ENCODE measurements at places on chromosomes 1 and 21.

GRCh38 chr1:242556276-242556675, 31.8 kb upstream of the PLD5 start:
- DNase-seq, result no peak

DNA sequence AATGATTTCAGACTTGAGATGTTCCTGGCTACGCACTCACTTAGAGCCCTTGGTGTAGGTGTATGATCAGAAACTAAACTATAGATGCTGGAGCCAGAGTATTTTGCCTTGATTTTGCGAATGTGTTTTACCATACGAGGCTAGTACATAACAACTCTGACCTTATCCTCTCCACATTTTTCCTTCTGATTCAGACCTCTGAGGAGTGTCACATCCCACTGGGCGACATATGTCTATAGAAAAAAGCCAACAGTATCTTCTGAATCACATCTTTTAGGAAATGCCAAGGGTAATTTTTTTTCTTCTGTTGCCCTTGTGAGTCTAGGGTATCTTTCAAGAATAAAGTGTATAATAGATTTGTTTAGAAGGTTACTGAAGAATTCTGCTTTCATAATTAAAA, 49.6 kb downstream of the AK4 start:
- peak; percentile 83 for DNase-seq

DNA sequence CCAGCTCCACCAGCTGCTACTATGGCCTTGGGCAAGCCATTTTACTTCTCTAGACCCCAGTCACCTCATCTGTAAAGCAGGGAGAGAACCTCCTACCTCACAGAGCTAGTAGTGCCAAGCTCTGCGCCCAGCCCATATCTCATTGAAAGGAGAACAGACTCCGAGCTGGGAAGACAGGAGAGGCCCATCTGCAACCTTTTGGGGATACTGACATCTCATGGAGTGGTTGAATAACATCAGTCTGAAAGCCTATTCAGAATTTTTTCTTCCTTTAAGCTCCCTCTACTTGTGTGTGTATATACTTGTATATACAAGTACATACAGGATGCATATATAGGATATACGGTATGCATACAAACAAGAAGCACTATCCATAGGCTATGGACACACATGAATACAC, 279.5 kb upstream of the POU3F1 start:
- DNase-seq, result no peak

DNA sequence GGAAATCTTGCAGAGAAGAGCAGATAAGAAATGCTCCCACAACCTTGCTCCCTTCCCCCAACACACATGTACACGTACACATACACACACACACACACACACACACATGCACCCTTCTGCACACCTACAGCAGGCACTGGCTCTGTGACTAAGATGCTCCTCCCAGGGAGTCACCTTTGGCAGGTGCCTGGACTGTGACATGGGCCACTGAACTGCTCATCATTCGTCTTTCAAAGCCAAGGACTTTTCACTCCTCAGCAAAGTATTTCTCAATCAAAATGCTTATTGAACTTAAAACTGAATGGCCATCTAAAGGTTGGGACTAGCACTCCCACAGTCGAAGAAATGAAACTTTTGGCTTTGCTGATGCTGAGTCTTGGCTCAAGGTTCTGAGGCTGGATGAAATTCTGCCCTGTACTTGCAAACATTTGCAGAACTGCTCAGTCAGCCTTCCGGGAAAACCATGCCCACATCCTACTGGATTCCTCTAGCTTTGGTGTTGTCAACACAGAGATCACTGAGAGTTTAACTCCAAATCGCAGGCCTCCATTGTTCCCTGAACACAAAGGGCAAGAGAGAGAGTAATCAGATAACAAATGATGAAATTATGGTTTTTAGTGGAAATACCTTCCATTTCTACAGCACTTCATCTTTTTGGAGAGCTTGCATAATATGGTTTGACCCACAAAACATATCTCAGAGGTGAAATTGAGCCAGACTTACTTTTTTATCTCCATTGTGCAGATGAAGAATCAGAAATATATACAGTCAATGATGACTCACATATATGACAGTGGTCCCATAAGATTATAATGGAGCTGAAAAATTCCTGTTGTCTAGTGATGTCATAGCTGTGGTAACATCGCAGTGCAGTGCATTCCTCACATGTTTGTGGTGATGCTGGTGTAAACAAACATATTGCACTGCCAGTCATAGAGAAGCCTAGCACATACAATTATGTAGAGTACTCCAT, 72.4 kb upstream of the BCAR3 start:
- no peak for DNase-seq

DNA sequence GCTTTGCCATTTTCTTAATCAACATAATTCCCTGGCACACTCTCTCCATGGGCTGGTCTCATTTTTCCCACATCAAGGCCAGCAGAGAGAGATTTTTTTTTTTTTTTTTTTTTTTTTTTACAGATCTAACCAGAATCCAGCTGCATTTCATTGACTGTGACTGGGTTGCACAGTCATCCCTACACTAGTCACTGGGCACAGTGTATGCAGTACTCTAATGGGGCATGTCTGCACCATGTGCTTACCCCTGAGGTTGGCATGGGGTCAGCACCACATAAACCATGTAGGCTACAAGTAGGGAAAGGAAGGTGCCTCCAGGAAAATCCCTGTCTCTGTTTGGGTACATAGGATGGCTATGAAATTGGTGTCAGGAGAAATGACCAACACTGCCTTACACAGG, 64.1 kb upstream of the LRP8 start:
- no peak for DNase-seq

GRCh38 chr1:151680826-151681225, 35.8 kb downstream of the CELF3 start:
- DNase-seq, result no peak

GRCh38 chr1:171712341-171712740, 29.5 kb downstream of the VAMP4 start:
- DNase-seq, result no peak

GRCh38 chr1:27392096-27392777, at the start of gene GPR3:
GPR3 (plus strand) TSS chr1:27392622; CDS start chr1:27393799, 1,177 bp downstream.
- DNase-seq, result peak; percentile 89

DNA sequence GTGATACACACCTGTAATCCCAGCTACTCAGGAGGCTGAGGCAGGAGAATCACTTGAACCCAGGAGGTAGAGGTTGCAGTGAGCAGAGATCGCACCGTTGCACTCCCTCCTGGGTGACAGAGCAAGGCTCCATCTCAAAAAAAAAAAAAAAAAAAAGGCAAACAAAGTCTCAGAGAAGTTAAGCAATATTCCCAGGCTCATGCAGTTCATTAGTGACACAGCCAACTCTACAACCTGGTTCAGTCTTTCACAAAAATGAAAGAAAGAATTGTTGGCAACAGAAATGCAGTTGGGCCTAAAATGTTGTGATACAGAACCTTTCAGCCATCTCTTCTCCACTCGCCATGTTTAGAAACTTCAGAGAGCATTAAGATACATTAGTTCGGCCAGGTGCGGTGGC, 242.1 kb downstream of the LTN1 start:
- no peak for DNase-seq

DNA sequence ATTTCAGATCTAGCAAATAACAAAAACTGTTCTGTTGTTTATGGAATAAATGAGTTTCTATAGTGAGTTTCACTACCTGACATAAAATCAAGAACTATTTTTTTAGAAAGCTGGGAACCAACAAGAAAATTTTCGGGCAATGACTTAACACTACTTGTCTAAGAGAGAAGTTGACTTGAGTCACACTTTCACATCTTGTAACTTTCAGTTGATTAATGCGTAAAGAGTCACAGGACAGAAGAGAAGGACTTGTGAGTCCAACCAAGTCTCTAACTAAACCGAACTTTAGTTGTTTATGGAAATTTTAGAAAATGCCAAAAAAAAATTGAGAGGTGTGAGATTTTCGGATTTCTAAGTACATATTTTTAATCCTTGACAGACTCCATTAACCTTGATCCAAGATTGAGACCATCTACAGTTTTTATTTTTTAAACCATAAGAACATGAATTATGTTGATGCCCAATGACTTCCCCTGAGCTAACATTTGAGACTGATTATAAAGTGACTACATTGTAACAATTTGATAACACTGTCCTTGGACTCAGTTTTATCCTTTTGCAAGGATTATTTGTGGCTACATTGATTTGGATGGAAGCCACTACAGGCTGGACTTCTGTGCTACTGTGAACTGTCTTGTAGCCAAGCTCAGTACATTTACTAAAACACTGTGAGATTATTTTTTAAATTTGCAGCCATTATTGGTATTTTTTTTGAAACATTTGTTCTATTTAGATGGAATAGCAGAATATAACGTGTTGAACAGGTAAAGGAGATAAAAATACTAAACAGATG, 284.0 kb downstream of the PTPRC start:
- DNase-seq, result peak; percentile 50

DNA sequence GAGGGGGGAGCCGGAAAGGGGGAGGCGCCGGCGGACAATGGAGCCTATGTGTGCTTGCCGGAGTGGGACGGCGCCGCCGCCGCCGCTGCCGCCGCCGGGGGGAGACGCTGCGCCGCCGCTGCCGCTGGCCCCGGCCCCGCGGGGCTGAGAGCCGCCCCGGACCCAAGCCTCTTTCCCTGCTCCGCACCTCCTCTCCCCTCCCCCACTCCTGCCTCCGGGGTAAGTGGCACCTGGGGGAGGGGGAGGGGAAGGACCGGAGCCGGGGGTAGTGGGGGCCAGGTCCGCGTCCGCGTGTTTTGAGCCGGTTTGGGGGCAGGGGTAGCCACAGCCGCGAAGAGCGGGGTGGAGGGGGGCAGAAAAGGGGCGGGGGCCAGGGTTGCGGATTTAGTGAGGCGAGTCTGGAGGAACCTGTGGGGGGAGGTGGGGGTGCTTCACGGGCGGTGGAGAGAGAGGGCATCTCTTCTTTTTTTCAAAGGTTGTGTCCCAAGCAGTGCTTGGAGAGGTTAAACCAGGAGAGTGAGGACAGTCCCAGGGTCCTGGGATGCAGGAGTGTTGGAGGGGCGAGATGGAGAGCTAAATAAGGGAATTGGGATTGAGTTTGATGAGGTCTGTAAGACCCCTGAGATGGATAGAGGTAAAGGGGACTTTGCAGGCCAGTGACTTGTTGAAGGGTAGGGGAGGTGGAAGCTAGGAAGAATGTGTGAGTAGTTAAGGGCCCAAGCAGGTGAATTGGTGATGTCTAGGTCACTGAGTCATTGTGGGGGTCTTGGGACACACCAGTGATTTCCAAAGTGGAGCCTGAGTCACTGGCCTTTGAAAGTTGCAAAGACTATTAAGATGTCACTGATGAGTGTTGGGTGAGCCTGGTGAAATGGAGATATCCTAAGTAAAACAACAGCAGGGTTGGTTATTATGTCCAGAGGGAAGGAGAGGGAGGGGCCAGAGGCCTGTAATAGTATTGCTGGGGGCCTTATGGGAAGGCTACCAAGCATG, 59.1 kb downstream of the BCL9 start:
- no peak for DNase-seq

- no peak for DNase-seq
Observed at GRCh38 chr1:157141212-157141855, 3.1 kb upstream of the ETV3 start.

GRCh38 chr1:167043752-167044488, 46.3 kb downstream of the GPA33 start:
- peak; percentile 84 for DNase-seq

- DNase-seq, result no peak
Observed at GRCh38 chr1:75643460-75643859, 32.5 kb upstream of the SLC44A5 start.

- DNase-seq, result no peak
Observed at GRCh38 chr1:240803151-240803550, 191.2 kb upstream of the GREM2 start.

GRCh38 chr1:67937651-67938050, 104.4 kb upstream of the GNG12 start:
- DNase-seq, result no peak

DNA sequence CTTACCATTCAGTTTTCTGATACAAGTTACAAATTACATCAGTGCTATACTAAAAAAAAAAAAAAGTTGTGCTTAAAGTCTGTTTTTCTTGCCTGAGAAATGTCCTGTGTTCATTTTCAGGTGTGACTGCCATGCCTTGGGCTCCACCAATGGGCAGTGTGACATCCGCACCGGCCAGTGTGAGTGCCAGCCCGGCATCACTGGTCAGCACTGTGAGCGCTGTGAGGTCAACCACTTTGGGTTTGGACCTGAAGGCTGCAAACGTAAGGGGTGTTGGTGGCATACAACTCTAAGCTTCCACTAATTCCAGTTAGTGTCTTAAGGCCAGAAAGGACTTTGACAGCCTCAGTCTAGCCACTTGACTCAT, 60.1 kb upstream of the LAMC2 start:
- DNase-seq, result no peak

DNA sequence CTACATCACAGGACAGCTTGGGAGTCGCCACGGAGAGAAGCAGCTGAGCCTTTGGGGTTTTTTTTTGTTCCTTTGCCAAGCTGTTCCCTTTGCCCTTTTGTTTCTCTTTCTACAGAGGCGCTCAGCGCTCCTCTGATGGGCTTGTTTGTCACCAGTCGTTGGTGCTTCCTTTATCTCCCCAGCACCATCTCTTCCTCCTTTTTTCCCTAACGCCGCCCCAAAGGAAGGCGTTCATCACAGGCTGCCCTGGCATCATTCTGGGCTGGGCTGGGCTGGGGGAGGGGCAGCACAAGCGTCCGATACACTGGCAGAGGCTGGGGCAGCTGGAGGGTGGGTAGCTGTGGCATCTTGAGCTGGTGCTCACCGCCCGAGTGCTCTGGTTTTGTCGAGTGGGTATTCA, 10.5 kb downstream of the IGSF21 start:
- DNase-seq, result no peak

DNA sequence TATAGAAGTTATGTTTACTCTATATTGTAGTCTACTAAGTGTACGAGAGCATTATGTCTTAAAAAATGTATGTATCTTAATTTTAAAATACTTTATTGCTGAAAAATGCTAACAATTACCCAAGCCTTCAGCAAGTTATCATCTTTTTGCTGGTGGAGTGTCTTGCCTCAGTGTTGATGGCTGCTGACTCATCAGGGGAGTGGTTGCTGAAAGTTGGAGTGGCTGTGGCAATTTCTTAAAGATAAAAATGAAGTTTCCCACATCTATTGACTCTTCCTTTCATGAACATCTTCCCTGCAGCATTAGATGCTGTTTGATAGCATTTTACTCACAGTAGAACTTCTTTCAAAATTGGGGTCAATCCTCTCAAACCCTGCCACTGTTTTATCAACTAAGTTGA, 95.8 kb downstream of the CDC7 start:
- no peak for DNase-seq

DNA sequence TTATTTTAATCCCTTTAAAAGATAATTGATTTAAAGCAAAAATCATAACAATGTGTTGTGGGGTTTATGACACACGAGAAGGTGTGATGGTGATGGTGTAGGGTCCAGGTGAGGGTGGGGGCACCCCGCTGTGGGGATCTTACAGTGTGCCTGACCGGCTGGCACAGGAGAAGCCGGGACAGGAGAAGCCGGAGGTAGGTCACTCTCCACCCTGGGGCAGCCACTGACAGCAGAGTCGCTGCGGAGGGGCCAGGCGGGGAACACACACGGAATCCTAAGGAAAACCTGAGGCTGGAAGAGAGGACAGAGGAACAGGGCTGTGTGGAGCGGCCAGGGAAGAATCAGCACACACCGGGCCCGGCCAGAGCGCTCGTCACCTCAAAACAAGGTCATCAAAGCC, 4.3 kb upstream of the LRRC3 start:
- DNase-seq, result no peak
